Spleen (tissue), 13 donors: ENCODE measurements at places on chromosomes 12 and 14.

DNA sequence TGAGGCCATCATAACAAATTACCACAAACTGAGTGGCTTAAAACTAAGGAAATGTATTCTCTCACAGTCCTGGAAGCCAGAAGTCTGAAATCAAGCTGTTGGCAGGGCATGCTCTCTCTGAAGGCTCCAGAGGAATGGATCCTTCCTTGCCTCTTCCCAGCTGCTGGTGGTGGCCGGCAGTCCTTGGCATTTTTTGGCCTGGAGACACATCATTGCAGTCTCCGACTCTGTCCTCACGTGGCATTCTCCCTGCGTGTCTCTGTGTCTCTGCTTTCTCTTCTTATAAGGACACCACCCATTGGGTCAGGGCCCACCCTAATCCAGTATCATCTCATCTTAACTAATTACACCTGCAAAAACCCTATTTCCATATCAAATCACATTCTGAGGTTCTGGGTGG is 206.1 kb downstream of the SLC41A2 start:
- peak; percentile 65 for DNase-seq

- peak; percentile 48 for DNase-seq
Observed at GRCh38 chr14:105666420-105666819, 140.0 kb downstream of the TMEM121 start.

DNA sequence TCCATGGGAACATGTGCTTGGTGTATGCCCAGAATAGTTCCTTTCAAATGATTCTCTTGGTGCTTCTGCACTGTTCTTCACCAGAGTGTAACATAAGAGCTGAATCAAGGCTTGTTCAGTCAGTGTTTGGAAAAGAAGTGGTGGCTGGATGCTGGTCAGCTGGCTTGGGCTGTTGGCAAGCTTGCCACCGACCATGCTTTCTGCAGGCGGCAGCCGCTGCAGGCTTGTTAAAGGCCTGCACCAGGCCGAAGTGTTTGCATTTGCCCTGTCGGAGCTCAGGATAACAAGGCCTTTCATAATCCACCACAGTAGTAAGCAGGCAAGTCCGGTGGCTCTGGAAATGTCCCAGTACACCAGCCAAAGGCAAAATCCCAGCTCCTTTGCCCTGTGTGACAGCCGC is 26.9 kb downstream of the DAAM1 start:
- DNase-seq = no peak

DNA sequence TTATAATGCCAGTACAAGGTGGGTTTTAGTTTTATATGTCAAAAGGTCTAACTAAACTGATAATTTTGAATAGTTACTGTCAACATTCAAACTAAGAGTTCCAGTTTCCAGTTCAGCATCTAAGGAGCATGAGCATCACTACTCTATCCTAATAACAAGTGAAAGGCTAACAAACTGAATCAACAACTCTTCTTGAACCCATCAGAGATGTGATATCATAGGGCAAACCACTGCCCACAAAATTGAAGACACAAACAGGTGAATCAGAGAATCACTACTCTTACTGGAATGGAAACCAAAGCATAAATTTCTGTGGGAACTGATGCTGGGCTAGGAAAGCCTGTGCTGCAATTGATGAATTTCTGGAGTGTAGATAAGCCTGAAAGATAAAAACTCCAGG is 140.7 kb upstream of the GRIP1 start:
- DNase-seq = no peak

DNA sequence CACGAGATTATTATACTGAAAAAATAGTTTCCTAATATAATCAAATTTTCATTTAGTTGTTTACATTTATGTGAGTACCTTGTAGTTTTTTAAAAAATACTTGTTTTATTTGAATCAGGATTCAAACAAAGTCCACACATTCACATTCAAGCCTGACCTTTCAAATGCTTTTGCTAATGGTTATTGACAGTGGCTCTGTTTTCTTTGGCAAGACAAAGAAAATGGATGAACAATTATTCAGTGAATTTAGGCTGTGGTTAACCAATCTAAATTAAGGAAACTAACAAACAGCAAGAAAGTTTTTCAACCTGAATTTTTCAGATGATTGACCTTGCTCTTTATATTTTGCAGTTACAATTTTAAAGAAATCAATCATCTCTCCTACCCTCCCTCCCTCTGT is 9.7 kb downstream of the SLC4A8 start:
- no peak for DNase-seq
